ENCODE measurements at places on chromosomes 16 and 17.
A peak's percentile ranks its signal among the peaks of the same experiment; 100 is the strongest.

- no peak for DNase-seq
These were observed 23.4 kb downstream of the ADAT1 start for GRCh38 chr16:75599452-75600277.

- no peak for DNase-seq
These were observed 40.9 kb upstream of the C16orf78 start for GRCh38 chr16:49332589-49333258.

GRCh38 chr16:48395375-48395774, 10.2 kb upstream of the SIAH1 start:
- DNase-seq, result no peak

DNA sequence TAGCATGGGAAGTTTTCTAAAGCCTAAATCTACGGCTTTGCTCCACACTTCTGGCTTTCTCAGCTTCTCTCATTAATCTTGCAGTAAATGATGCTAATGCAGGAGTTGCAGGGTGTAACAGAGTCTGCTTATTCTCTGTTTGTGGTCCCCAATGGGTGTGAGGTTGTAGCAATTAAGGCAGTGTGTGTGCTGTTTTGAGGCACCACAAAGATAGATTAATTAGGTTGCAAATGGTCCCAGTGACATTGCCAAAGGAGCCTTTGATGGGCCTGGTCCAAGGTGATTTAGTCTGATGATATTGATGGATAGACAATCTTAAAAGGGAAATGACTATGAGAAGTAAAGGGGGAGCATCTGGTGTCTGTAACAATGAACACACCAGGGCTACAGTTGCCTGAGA, 1313.7 kb upstream of the CDH8 start:
- no peak for DNase-seq

GRCh38 chr16:77335652-77336234, 99.1 kb downstream of the ADAMTS18 start:
- no peak for DNase-seq

- DNase-seq, result no peak
These were observed 9.3 kb downstream of the C16orf90 start for GRCh38 chr16:3485821-3486505.

DNA sequence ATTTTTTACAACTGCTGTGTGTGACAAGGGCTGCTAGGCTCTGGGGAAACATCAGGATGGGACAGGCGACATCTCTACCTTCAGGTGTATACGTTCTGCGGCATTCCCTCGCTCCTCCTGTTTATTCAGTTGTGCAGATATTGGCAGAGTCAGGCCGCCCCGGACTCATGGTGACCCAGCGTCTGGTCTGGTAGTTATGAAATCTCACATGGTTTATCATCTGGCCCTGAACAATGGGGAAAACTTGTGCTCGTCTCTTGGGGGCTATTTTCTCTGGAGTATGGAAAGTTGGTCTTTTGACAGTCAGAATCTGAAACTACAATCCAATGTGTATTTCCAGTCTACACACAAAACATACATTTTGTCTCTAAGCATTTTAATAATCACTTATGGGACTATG, 3.3 kb downstream of the MARCHF10 start:
- DNase-seq, result no peak

- DNase-seq, result no peak
These were observed 1.3 kb upstream of the LRRC37A3 start for GRCh38 chr17:64920419-64921172.

DNA sequence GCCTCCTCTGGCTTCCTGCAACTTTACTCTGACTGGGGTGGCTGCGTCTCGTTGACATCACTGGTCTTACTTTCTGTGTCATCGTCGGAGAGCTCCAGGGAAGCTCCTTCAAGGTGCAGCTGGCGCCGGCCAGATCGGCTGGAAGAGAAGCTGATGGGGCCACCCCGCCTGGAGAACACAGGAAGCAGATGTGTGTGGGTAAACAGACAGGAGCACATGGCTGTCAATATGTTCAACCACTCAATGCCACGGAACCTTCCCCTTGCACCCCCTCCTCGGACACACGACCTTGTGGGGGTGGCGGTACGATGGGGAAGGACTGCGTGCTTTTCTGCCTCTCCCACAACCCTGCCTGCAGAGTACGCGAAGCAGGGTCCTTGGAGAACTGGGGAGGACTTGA, 40.1 kb downstream of the NDEL1 start:
- DNase-seq, result no peak

- no peak for DNase-seq
These were observed 173.0 kb upstream of the GOT2 start for GRCh38 chr16:58906981-58907715.

GRCh38 chr16:53085931-53086421, 31.2 kb downstream of the CHD9 start:
- peak; percentile 68 for DNase-seq

DNA sequence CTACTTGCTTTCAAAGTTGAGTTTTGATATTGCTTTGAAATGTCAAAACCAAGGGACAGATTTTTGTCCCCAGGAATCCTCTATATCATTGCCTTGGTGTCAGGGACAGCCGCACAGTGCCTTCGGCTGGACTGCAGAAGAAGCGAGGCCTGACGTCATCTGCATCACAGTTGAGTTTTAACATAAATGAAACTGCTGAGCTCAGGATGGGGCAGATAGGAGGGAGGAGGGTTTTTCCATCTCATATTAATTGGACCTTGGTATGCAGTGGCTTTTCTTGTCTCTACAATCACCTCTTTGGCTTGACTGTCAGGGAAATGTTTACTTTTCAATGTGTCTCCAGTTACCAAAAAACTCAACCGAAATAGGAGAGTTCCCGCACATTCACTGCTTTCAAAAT, 111.3 kb downstream of the AATF start:
- DNase-seq, result no peak

- peak; percentile 25 for DNase-seq
These were observed 5.2 kb downstream of the USP7 start for GRCh38 chr16:8958344-8959167.

DNA sequence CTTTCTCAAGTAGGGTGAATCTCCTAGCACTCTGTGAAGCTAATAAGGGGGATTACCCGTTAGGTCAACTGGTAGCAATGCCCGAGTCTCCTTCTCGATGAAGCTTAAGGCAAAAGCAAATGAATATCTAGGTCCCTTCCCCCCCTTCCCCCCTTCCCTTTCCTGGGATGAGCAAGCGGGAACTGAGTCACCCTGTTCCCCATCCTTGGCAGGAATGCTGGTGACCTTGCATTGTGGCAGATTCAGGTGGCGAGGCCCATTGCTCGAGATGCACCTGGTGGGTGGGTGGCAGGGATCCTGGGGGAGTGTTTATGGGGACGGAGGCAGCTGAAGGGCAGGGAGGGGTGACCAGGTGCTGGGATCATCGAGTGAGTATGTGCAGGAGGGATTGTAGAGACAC, 7.1 kb downstream of the NXPH3 start:
- no peak for DNase-seq

DNA sequence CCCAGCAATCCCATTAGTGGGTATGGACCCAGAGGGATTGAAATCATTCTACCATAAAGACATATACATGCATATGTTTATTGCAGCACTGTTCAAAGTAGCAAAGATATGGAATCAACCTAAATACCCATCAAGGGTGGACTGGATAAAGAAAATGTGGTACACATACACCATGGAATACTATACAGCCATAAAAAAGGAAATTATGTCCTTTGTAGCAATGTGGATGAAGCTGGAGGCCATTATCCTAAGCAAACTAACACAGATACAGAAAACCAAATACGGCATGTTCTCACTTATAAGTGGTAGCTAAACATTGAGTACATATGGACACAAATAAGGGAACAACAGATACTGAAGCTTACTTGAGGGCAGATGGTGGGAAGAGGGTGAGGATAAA, 2.4 kb downstream of the KRTAP2-3 start:
- DNase-seq, result no peak

DNA sequence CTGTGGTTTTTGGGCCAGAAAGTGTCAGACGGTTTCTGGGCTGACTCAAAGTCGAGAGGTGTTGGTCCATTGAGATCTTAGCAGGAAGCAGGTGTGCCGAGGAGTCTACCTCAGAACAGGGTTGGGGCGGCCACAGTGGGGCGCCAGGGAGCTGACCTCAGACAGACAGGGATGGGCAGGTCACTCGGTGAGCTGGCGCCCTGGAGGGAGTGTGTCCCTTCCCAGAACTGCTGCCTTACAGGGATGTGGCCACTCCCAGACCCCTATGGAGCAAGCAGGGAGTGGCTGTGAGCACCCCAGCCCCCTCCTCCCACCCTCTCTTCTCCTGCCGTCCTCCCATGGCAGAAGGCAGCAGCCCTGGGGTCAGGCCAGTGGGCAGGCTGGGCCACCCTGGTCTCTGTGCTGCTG, 14.0 kb upstream of the DPEP1 start:
- DNase-seq, result peak; percentile 43

- no peak for DNase-seq
These were observed 59.0 kb downstream of the ARHGAP17 start for GRCh38 chr16:24955975-24956731.

GRCh38 chr17:56023851-56024250, 129.4 kb upstream of the ANKFN1 start:
- DNase-seq, result no peak

- no peak for DNase-seq
These were observed 63.6 kb upstream of the NFAT5 start for GRCh38 chr16:69501956-69502745.

- DNase-seq, result no peak
These were observed 482.8 kb downstream of the SOX9 start for GRCh38 chr17:72603420-72604242.

DNA sequence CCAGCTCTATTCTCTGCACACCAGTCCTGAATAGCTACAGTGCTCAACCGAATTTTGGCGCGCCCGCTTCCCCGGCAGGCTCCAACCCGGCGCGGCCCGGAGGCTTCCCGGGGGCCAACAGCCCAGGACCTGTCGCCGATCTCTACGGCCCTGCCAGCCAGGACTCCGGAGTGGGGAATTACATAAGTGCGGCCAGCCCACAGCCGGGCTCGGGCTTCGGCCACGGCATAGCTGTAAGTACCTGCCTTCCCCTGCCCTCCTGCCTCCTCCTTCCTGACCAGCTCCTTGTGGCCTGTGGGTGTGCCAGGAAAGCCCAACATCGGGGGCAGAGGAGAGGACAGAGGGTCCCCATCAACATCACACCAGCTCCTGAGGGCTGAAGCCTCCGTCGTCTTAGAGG, 70.2 kb downstream of the CCDC182 start:
- DNase-seq, result no peak

GRCh38 chr17:78242024-78242742, 10.8 kb downstream of the TMEM235 start:
- DNase-seq, result no peak

DNA sequence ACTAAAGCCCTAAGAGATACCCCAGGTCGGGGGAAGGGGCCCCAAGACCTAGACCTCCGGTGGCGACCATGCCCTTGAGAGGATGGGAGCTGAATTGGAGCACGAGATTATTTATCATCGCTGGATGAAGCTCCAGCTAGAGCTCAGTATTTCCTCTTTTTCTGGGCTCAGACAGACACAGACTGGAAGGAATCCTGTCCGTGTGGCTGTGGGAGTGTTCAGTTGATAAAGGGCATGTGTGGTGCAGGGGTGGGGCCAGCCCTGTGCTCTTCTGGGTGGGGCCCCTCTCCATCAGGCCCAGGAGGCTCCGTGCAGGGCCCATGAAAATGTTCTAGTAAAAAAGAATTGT, 6.3 kb upstream of the CBX4 start:
- peak; percentile 64 for DNase-seq

GRCh38 chr17:59783221-59784047, 76.0 kb downstream of the VMP1 start:
- DNase-seq, result peak; percentile 45

GRCh38 chr17:8133941-8134340, 10.0 kb upstream of the HES7 start:
- DNase-seq, result no peak

DNA sequence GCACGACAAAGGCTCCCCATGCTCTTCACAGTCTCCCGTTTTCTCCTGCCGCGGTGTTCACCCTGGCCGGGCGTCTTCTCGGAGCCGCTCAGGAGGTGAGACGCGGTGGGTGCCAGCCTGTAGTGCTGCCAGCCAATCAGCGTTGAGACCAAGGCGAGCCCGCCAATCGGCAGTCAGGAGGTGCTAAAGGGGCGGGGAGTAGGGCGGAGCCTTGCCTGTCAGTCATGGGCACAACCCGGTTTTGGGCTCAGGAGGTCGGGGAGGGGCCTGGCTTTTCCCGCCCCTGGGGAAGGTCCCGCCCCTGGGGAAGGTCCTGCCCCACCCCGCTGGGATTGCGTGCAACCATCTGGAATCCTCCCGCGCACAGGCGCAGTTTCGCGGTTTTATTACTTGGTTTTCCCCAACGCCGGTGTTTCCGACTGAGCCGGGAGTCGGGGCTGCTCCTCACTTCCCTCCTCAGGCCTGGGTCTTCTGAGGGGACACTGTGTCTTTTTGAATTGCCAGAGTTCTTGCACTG, at the start of gene PRDM7:
PRDM7 (minus strand) TSS at position 92 of the 517 bp plus-strand sequence. CDS start 1,421 bp downstream, outside the sequence.
- DNase-seq, result peak; percentile 91

- DNase-seq, result no peak
These were observed 177.3 kb downstream of the SEC14L1 start for GRCh38 chr17:77318021-77318420.

- no peak for DNase-seq
These were observed 1.4 kb upstream of the SLFN11 start for GRCh38 chr17:35374766-35375344.

- DNase-seq, result no peak
These were observed 34.0 kb downstream of the RHBDL3 start for GRCh38 chr17:32299580-32300164.

- DNase-seq, result no peak
These were observed 38.6 kb downstream of the NEUROD2 start for GRCh38 chr17:39569126-39569525.

- DNase-seq, result no peak
These were observed 12.9 kb downstream of the CHD9 start for GRCh38 chr16:53067675-53068074.

DNA sequence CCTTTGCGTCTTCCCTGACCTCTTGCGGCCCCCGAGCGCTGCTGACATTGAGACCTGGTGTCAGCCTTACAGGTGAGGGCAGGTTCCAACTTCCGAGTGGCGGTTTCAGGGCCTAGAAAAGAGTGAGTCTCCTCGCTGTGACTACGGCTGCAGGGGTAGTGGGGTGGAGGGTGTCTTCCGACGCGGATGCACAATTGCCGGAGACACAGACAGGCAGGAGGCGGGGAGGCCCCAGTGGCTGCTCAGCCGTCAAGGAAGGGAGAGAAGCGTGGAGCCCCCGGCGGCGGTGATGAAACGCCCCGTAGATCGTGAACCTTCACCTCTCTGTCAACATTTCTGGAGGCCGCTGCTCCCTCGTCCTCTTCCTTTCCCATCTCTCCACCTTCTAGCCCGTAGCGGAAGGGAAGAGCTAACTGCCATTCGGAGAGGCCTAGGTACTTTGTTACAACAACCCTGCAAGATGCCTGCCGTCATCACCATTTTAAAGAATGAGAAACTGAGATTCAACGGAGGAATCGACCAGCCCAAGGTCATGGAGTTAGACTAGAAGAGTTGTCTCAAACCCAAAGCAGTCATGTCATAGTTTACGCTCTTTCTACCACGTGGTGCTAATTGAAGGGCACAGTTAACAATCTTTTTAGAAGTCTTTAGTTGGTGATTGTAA, 485 bp downstream of the DNAJA3 start:
- DNase-seq, result no peak
